ENCODE measurements at places on chromosomes 13 and 19.

- no peak for DNase-seq
Observed at GRCh38 chr13:78787190-78787589, 128.2 kb upstream of the OBI1 start.

DNA sequence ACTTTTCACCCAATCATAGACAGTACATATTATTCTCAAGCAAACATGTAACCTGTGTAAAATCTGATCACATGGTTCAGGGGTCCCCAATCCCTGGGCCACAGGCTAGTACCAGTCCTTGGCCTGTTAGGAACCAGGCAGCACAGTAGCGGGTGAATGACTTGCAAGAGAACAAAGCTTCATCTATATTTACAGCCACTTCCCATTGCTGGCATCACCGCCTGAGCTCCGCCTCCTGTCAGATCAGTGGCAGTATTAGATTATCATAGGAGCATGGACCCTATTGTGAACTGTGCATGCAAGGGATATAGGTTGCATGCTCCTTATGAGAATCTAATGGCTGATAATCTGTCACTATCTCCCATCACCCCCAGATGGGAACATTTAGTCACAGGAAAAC, 133.1 kb downstream of the MAB21L1 start:
- DNase-seq: peak; percentile 84

GRCh38 chr19:3699741-3700241, 477 bp downstream of the PIP5K1C start:
- DNase-seq: no peak

DNA sequence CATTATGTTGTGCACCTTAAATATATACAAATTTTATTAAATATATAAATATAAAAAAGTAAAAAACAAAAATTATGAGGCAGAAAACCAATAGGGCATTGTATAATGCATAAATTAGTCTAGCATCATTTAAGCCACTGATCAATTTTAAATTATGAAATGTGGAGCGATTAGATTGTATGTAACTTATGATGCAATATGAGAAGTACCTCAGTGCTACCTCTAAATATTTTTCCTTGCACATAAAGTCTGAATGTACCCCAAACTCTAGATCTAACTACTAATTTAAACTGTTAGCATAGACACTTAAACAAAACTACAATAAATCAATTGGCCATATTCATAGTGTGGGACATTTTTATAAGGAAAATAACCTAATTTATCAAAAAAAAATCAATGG, 1178.5 kb upstream of the MIR17HG start:
- DNase-seq: no peak

GRCh38 chr13:91074091-91074490, 273.4 kb upstream of the MIR17HG start:
- no peak for DNase-seq

GRCh38 chr13:66159511-66159910, 1070.6 kb downstream of the PCDH9 start:
- no peak for DNase-seq

DNA sequence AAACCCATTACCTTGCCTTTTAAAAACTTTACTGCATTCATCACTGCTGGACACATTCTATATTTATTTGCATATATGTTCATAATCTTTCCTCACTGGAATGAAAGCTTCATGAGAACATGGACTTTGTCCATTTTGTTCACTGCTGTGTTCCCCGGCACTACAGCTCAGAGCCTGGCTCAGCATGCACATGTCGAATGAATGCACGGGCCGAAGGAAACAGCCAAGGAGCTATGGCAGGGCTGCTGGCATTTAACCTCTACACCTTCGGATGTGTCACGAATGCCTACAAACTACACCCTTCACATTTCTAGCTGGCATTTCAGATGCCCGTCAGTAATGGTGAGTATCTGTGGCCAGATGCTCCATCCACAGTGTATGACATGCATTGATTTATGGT, 7.6 kb downstream of the MTIF3 start:
- DNase-seq: no peak

DNA sequence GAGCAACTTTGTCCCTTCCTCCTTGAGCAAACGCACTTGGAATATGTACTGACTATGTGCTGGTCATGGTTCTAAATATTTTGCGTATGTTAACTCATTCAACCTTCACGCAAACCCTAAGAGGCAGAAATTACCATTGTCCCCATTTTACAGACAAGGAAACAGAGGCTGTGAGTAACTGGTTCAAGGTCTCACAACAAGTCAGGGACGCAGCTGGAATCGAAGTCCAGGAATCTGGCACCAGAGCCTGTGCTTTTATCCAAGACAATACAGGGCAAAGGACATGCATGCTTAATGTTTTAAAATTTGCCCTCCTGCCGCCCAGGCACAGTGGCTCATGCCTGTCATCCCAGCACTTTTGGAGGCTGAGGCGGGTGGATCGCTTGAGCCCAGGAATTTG, 5.1 kb downstream of the FXYD5 start:
- DNase-seq: no peak

DNA sequence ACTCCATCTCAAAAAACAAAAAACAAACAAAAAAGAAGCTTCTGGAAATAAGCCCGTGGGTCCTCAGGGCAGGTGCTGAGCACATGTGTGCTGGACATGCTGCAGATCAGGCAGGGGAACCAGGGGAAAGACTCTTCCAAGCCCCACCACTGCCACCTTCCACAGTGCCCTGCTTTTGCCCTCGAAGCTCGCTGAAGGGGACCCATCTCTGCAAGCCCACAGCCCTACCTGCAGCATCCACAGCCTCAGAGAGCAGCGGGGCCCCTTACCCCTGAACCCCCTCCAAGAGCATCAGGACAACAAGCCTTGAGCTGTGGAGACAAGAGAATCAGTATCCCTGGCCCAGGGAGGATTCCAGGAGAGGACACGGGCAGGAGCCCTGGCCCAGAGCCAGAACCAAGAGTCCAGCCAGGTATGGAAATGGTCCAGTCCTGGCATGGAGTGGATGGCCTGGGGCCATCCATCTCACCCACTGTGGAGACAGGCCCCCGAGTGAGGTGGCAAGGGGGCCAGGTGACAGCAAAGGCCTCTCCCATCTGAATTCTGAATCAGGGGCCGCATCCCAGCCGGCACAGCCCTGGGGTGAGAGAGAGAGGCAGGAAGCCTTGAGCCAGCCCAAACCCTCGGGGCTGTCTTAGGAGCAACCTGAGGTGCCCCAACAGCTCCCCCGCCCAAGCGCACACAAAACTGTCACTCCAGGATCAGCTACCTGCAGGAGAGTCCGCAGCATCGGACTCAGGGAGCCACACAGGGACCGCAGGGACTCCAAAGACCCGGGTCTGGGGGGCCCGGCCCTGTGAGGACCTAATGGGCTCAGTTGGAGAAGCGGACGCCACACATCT, 51.8 kb upstream of the TPM4 start:
- no peak for DNase-seq

GRCh38 chr13:109785141-109785891, 1.1 kb downstream of the IRS2 start:
- DNase-seq: peak; percentile 63

- no peak for DNase-seq
Observed at GRCh38 chr13:73440296-73440895, 381.6 kb downstream of the KLF5 start.

- peak; percentile 80 for DNase-seq
Observed at GRCh38 chr19:42386974-42387707, 3.0 kb downstream of the CNFN start.

DNA sequence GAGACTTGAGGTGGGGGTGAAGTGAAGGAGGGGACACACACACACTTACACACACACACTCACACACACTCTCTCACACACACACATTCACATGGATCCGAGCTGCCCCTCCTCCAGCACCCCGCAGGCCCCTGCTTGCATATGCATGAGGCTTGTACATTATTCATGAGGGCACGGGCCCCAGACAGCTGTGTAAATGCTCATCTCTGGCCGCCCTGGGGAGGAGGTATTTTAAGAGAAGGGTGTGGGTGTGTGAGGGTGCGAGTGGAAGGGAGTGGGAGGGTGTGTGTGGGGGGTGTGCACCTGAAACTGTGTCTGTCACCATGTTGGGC, 2.4 kb downstream of the NCAN start:
- DNase-seq: no peak

- no peak for DNase-seq
Observed at GRCh38 chr19:45409557-45409920, 3.1 kb downstream of the POLR1G start.

DNA sequence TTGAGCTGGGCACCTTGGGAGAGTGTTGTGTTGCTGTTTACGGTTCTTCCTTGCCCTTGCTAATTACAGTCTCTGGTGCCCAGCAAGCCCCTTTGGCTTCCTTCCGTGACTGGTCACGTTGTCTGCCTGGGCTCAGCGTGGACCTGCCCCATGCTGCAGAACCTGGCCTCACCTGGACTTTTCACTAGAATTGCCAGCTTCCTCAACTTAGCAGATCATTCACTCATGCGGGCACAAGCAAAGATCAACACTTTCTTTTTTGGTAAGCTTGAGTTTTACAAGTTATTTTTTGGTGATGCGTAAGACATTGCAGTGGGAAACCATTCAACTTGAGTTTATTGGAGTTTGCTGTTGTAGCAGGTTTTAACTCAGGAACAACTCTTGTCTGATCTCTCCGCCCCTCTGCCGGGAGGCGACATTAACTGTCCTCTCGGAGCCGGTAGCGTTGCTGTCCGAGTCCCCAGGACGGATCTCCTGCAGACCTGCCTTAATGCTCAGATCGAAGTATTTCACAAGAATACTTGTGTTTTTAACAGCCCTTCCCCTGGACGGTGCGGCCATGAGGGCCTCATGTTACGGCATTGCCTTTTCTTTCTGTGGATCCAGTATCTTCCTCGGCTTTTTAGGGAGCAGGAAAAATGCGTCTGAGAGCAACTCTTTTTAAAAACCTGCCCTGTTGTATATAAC, 15.7 kb upstream of the TEX29 start:
- no peak for DNase-seq

DNA sequence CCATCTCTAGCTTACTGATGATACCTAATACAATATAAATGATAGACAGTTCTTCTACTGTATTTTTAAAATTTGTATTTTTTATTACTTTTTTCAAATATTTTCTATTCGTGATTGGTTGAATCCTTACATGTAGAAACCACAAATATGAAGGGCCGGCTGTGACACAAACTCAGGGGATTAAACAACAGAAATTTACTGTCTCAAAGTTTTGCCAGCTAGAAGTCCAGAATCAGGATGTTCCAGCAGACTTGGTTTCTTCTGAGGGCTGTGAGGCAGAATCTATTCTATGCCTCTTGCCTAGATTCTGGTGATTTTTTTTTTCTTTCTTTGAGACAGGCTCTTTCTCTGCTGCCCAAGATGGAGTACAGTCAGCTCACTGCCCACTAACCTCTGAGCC, 13.8 kb downstream of the FPR1 start:
- no peak for DNase-seq

GRCh38 chr19:49442354-49442753, 1.0 kb upstream of the SLC17A7 start:
- DNase-seq: no peak

DNA sequence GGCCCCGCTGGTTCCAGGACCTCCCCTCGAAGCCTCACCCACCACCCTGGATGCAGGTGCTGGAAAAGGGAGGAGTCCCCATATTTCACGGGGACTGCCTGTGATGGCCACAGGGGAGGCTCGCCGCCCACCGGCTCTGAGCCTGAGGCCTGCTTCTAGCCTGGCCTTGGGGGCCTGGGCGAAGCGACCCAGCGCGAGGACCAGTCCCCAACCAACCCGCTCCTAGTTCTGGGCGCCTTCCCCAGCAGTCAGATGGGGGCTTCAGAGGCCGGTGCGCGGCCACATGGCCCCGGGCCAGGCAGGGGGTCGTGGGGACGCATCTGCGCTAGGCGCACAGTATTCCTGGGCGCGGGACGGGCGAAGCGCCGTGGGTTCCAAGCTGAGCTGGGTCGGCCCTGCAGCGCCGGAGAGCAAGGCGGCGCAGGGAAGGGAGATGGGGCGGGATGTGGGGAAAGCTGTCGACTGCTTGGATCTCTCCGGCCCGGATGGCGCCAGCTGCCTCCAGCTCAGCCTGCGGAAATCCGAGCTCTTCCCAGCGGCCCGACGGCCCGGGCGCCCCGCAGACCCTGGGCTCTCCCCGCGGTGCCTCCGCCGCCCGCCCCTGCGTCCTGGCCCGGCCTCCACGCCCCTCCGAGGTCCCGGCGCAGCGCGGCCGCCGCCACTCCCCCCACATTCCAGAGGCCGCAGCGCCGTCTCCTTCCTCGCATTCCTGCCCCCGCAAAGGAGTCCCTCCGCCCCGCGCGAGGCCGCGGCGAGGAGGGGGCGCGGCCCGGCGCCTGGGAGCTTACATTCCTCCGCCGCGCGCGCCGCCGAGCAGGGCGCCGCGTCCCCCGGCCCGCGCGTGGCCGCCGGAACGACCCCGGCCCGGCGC, at the start of gene WTIP:
Gene WTIP, plus strand, starts transcription at position 788 of the 871 bp plus-strand sequence. CDS start 217 bp downstream, outside the sequence.
- DNase-seq: no peak

DNA sequence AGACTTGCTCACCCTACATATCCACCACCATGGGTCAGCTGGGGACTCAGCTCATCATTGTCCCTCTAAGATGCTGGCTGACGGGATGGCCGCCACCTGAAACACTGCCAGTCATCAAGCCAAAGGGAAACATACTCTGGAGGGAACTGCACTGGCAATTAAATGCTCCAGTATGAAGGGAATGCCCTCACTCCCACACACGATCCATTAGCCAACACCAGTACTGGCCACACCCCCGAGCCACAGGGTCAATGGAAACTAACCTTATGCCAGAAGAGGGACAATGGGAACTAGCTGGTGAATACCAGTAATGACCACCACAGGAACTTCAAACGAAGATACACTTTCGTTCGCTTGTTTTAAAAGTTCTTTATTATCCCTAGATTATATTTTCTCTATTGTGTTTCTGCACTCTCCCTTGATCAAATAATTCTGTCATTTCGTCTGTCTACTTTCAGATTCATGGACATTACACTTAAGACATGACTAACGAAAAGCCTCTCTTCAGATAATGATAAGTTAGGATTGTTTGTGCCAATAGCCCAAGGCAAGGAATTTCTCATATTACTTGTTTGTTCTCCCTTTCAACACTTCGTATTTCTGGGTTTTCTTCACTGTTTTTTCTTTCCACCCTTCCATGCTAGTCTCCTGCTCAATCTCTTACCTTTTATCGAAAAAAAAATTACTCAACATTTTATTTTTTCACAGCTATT, 1.7 kb upstream of the ZNF507 start:
- no peak for DNase-seq

DNA sequence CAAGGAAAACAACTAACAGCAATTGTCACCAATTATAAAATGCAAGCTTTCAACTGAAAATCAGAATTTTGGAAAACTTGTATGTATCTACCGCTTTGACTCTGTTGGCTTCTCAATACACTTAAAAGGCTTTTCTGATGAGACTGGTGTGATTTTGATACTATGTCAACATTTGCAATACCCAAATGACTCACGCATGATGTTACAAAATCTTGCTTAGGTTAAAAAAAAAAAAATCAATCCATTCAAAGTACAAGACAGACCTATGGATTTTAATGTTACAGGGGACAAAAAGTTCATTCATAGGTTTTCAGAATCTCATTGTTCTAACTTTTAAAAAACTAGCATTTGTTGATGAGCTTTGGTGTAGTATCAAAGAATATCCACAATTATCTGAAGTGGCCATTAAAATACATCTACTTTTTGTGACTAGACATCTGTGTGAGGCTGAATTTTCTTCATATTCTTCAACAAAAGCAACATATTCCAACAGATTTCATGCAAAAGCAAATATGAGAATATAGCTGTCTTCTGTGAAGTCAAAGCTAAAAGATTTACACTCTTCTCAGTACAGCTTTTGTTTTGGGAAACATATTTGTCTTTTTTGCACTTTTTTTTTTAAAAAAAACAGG, 10.7 kb downstream of the ELF1 start:
- no peak for DNase-seq
